Iris pigment epithelial cell (primary cell): ENCODE measurements at places on chromosomes 5 and 9.

DNA sequence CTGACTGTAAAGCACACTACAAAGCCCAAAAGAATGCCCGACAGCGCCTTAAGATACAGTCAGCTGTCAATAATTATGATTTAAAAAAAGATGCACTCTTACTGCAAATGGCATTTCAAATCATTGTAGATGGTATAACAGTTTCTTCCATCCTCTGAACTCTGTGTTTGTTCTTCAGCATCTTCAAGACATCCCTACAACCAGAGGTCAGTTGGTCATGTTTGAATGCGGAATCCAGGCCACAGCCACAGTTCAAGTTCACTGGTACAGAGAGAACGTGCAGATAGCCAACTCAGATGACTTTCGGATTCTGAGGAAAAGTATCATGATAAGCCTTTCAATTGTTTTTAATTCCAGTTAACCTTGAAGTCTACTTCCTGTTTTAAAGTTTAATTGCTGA, 8.7 kb upstream of the MYOT start:
- DNase-seq: no peak

DNA sequence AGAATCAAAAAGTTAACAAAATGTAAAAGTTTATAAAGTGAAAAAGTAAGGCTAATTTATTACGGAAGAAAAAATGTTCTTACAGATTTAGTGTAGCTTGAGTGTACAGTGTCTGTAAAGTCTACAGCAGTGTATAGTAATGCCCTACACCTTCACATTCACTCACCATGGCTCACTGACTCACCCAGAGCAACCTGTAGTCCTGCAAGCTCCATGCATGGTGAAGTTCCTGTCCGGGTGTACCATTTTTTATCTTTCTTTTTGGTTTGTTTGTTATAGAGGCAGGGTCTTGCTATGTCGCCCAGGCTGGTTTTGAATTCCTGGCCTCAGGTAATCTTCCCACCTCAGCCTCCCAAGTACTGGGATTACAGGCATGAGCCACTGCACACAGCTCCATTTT, 93.6 kb downstream of the MED27 start:
- DNase-seq: no peak

DNA sequence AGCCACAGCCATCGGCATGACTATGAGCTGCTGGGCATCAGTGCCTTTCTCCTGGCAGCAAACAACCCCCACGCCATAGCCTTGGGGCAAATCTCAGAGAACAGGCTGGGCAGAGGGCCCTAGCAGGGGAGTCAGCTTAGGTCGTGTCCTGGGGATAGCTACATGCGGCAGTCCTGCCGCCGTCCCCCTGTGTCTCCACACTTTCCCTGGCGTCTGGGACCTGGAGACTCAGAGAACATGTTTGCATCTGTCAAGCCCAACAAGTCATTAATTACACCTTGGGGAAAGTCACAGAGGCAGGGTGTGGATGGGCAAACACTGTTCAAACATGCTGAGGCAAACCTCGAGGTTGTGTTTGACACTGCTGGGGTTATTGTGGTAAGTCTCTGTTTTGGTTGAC, 123.6 kb downstream of the C5orf15 start:
- DNase-seq: no peak

GRCh38 chr9:15253197-15253596, 53.8 kb downstream of the TTC39B start:
- peak; percentile 33 for DNase-seq

DNA sequence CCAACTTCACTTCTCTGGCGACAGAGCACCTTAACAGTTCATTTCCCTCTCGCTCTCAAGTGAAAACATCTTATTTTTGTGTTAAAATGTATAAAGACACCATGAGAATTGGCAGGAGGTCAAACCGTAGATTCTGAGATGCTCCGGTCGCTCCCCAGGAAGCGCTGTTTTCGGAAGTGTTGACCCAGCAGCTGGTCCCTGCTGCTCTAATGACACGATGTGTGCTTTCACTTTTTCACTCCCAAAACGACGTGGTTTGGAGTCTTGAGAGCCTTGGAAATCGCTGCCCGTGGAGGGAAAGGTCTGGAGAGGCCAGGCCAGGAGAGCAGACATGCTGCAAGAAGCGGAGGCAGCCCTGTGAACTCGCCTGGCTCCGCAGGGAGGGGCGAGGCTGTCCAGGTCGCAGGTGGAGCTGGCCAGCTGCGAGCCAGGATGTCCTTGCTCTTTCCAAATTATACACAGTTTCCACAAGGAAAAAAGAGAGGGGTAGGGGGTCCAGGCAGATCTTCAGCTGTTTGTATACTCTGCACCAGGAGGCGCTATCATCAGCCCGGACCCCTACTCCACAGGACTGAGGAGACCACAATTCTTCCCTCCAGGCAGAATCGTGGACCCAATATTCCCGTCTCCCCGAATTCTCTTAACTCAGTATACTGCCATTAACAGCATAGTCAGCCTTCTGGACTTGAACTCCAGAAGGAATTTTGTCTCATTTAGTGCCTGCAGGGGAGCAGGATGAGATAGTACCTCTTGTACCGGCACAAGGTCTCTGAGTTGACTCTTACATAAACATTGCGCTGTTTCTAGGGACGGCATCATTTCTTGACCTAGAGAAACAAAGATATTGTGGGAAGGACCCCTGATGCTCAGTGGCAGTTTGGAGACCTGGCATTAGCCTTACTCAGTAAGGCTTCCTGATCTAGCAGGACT, 248.6 kb upstream of the ANKRD55 start:
- peak; percentile 27 for DNase-seq

DNA sequence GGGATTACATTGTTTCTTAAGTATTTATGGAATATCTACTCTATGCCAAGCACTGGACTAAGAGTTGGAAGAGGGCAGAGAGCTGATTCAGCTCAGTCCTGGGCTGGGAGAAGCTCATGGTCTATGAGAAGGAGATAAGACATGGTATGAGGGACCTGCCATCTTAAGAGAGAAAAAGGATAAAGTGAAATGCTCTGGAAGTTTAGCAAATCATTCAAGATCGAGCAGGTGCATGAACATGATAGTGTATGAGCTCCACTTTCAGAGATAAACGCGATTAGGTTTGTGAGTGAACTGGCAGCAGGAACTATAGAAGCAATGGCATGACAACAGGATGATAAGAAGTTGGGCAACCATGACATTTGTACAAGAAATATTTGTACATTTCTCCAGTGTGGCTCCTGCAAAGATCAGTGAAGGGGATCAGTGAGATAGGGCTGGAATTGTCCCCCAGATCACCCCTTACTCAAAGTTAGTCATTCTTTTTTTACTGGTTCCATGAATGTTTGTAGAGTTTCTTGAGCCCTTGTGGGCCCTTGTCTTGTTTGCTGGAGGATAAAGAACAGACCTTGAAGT, 26.6 kb upstream of the CCDC180 start:
- no peak for DNase-seq

DNA sequence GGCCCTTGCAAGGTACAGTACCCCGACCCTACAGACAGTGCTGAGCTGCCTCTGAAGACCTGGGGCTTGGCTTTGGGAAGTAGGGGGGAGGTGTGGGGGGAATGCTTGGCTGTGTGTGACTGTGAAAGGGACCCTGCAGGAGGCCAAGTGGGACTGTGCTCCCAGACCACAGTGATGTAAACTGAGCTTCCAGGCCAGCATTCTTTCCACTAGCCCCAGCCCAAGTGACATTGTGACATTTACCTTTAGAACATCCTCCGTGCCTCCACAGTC, 31.2 kb downstream of the HMCN2 start:
- DNase-seq: no peak

DNA sequence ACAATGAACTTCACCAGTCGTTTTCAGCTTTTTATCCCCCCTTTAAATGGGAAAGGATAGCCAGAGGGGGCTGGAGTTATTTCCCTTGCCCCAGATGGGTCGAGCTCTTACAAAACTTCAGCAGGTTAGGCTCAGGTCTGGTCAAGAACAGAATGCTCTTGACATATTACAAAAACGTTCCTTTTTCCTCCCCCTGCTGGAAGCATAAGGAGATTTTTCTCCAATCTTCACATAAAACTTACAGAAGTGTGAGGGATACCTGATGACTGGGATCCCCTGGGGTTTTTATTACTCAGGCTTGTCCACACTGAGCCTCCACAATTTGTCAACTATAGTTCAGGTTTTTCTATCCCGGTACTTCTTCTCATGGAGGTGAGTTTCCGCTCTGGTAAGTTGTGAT, 60.8 kb downstream of the CSF2 start:
- DNase-seq: peak; percentile 21

GRCh38 chr9:33166231-33167083, 679 bp downstream of the B4GALT1 start:
- DNase-seq: peak; percentile 34
